ENCODE measurements at places on chromosomes 6 and 20.

- no peak for DNase-seq
Measured at GRCh38 chr6:167803816-167804215, 22.9 kb upstream of the AFDN start.

- no peak for DNase-seq
Measured at GRCh38 chr6:90508753-90509152, 78.1 kb downstream of the MAP3K7 start.

DNA sequence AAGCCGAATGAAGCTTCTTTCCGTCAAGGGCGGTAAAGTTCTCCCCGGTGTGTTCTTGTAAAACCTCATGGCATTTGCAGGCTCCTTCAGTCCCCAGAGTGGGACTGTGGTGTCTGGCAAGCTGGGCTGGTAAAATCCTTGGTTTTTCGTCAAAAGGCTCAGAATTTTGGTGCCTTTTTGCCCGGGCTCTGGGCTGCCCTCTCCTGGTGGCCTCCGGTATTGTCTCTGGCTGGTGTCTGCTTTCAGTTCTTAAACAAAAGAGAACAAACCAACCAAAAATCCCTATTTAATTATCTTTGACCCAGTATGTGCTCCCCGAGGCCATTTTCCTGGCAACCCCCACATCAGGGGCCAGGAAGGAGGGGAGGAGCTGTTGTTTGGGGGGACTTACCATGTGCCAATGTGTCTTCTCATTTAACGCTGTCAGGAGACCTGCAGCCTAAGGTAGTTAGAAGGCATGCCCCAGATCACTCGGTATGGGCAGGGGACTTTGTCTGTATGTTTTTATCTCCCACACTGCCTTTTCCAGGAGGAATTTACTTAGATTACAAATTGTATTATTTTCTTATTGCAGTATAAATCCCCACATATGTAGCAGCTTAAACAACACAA lies 11.1 kb downstream of the CDH4 start:
- DNase-seq, result peak; percentile 46

DNA sequence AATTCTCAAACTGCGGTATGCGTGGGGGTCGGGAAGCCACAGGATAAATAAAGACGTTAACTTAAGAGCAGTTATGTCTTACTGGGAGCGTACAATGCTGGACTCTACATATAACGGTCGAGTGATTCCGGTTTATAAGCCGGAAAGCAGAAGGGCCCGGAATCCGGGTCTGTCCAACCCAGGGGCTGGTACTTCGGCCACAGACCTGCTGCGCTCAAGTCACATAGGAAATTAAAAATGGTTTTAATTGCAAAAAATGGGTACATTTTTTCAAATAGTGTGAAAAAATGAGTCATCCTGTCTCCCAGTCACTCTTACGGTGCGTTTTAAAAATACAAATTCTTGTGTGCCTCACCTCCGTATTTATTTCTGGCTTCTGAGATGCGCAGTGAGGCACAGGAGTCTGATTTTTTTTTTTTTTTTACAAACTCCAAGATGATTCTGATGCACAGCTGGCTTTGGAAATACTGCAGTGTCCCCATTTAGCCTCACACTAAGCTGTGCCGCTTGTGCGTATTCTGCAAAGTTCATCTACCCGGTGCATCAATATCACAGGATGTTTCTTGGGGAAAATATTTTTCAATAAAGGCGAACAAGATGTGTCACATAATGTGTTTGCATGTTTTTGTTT lies 1.0 kb downstream of the PCIF1 start:
- DNase-seq, result peak; percentile 17

- peak; percentile 90 for DNase-seq
Measured at GRCh38 chr6:157756708-157757429, 66.2 kb upstream of the SNX9 start.

DNA sequence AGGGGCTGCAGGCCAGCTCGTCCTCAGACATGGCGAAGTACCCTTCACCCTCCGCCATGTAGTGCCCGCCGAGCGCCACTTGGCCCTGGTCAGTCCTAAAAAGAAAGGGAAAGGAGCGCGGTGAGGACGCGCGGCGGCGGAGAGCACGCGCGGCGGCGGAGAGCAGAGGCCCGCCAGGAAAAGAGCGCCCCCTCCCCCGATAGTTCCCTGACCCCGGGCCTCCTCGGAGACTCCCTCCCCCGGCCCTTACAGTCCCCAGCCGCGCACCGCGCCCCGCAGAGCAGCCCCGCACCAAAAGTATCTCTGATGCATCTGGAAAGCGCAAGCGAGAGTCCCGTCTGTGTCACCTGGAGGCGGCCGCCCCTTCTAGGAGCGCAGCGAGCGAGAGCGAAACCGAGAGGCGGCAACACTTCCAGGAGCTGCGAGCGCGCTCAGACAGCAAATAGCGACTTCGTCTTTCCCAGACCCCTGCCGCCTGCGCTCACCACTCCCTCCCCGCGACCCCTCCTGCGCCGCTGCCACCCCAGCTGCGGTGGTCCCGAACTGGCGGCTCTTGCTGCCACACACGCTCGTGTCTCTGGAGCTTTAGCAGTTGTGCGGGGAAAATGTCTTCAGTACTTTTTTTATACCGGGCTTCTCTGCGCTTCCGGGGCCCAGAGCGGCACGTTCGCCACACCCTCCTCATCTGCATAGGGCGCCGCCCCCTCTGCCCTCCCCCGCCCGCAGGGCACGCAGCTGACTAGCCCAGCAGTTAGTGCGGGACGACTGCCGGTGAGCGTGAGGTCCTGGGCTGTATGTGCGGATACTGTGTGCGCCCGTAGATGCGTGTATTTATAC lies at the start of gene TENT5A:
TSS of gene TENT5A (minus strand) at position 598 of the 837 bp plus-strand sequence. CDS start at position 58, 540 bp downstream.
- peak; percentile 65 for DNase-seq

DNA sequence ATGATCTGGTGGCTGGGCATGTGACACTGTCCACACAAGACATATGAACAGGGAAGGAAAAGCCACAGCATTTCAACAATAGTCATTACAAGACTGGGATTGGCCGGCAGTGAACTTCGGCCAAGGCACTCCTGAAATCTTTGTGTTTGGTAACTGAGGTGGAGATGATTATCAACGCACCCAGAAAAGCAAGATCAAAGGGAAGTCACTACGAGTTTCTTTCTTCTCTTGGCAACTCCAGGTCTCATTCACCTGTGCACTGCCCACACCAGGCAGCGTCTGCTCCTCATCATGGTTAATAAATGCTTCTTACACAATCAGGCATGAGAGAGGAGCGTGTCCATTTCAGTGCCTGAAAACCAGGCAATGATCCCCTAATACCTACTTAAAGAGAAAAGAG lies 20.5 kb upstream of the FOXC1 start:
- DNase-seq, result no peak

- DNase-seq, result no peak
Measured at GRCh38 chr6:138944412-138944811, 43.6 kb downstream of the REPS1 start.

GRCh38 chr20:20547221-20547875 lies 165.1 kb downstream of the RALGAPA2 start:
- no peak for DNase-seq

DNA sequence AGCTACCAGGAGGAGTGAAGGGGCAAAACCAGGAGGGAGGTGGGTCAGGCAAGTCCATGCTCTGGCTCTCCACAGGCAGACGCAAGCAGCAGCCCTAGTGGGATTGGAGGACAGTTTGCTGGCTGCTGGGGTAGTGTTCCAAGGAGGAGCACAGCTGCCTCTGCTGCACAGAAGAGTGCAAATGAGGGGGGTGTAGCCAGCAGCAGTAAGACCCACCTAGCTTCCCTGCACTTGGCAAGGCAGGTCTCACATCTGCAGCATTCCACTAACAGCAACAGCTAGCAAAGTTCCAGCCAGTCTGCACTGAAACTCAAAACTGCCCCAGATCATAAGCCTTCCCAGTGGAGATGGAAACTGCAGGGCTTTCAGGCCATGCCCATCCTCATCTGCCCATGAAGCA lies 405.0 kb downstream of the UTRN start:
- no peak for DNase-seq

DNA sequence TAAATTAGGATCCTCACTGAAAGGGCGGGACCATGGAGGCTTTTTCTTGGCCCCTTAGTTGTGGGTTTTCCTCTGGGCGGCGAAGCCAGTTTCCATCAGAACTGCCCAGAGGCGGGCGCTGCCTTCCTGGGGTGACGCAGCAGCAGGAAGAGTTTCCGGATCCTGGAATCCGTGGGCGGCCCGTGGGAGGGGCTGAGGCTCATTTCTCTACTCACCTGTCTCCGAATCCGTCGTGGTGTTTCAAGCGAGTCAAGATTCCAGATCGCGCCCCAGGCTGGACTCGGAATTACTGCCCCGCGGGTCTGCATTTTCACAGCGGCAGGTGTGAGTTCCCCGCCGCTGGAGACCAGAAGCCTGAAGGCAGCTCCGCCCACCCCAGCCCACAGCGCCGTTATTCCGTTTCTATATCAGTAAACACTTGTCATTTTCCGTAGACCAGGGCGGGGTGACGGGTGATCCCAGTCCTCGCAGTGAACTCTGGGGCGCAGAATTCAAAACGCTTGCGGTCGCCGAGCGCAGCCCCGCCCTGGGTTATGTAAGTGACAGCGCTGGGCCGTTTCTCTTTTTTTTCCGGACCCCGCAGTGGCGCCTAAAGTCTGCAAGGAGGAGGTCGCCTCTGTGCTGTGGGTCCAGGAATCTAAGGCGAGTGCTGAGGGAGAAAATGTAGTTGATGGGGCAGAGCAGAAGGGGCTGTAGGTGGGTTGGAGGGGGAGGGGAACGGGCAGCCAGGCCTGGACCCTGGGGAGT lies 27.2 kb upstream of the POU5F1 start:
- peak; percentile 96 for DNase-seq

All from RPMI8226 (cell line).